ENCODE measurements at places on chromosomes 5 and 9. TPM values are rescaled to one million over a fixed set of nuclear protein-coding genes. Genes with fewer than 3 reads are reported as not detected.

DNA sequence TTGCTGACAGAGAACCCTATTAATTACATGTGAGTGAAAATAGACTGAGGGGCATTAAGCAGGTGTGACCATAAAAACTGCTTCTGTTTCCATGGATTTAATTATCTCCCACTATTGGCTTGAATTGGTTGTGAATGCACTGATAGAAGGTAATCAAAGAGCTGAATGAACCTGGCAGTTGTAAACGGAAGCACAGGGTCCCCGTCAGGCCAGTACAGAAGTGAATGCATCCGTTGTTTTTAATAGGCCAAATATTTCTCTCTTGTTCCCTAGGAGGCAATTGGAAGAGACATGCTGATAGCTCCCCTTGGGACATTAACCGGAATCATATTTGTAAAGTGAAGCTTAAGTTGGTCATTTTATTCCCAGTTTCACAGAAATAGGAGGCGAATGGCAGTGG is 147.0 kb downstream of the CAVIN4 start:
- H3K36me3 ChIP-seq: no peaks in the 10 kb centered on the region
- H3K27ac ChIP-seq: no peak overlapping the region
- peaks cover 8% of the 10 kb centered on the region for H3K4me1 ChIP-seq
- no peak overlapping the region for H3K4me3 ChIP-seq
- H3K27me3 ChIP-seq: no peaks in the 10 kb centered on the region

DNA sequence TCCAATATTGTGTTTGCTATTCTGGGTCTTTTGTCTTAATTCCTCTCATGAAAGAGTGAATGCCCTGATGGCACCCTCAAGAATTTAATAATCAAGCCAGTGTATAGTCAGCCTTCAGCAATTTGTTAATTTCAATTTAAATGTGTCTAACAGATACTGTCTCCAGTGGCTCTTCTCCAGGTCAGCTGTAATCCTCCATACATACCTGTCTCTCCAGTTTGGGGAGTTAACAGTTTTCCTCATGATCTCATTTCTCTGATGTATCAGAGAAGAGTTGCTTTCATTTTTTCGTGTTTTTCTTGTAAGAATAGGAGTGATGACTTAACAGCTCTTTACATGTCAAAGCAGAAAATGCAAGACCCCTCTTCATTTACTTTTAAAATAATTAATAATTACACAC is 500.3 kb upstream of the RORB start:
- no peak overlapping the region for H3K27ac ChIP-seq
- H3K4me3 ChIP-seq: no peak overlapping the region
- DNase-seq: no peak
- H3K4me1 ChIP-seq: peaks cover 8% of the 10 kb centered on the region
- no peaks in the 10 kb centered on the region for H3K27me3 ChIP-seq

GRCh38 chr9:83183621-83184020 is 120.7 kb upstream of the RASEF start:
- H3K4me3 ChIP-seq: no peak overlapping the region
- DNase-seq: no peak
- H3K27ac ChIP-seq: no peak overlapping the region
- peaks cover 10% of the 10 kb centered on the region for H3K27me3 ChIP-seq
- H3K4me1 ChIP-seq: peaks cover 22% of the 10 kb centered on the region

- no peak for DNase-seq
- H3K4me3 ChIP-seq: no peak overlapping the region
- H3K36me3 ChIP-seq: no peaks in the 10 kb centered on the region
- H3K27ac ChIP-seq: no peak overlapping the region
- H3K27me3 ChIP-seq: peaks cover 2% of the 10 kb centered on the region
Observed at GRCh38 chr5:5021436-5021835, 118.7 kb upstream of the ADAMTS16 start.

Gene PCDHGC4
- 3.0 TPM for total RNA-seq

Gene HCN1
- total RNA-seq: 0.14 TPM
